Left colon (tissue), 2 donors: ENCODE measurements at places on chromosomes 12 and 14. TPM values are rescaled to one million over a fixed set of nuclear protein-coding genes. Genes with fewer than 3 reads are reported as not detected.
A peak's percentile ranks its signal among the peaks of the same experiment; 100 is the strongest.

POTEG gene
- total RNA-seq, result not detected

LRTM2 gene
- not detected for total RNA-seq

GRCh38 chr14:87601036-87601435 is 391.9 kb downstream of the GALC start:
- no peak for DNase-seq

GRCh38 chr12:2225696-2226095 is 172.9 kb downstream of the CACNA1C start:
- no peak for DNase-seq

VWF gene
- 42.8 TPM for total RNA-seq

- no peak for DNase-seq
Measured at GRCh38 chr12:15350643-15351042, 28.3 kb downstream of the PTPRO start.

IL26 gene
- not detected for total RNA-seq

TEX52 gene
- not detected for total RNA-seq

- DNase-seq, result peak; percentile 41
Measured at GRCh38 chr12:84912198-84913128, at the start of gene SLC6A15. SLC6A15 (minus strand) TSS chr12:84912799; CDS start chr12:84892120, 20,679 bp downstream.

AMN gene
- 331 TPM for total RNA-seq

FGD4 gene
- 84.0 TPM for total RNA-seq

KCNC2 gene
- not detected for total RNA-seq

DNA sequence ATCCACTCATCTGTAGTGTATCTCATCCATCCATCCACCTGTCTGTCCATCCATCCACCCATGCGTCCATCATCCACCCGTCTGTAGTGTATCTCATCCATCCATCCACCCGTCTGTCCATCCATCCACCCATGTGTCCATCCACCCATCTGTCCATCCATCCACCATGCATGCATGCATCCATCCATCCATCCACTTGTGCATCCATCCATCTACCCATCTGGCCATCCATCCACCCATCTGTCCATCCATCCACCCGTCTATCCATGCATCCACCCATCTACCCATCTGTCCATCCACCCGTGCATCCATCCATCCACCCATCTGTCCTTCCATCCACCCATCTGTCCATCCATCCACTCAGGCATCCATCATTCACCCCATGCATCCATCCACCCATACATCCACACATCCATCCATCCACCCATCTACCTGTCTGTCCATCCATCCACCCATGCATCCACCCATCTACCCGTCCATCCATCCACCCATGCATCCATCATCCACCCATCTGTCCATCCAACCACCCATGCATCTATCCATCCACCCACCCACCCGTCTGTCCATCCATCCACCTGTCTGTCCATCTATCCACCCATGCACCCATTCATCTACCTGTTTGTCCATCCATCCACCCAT is 28.5 kb downstream of the FBRSL1 start:
- DNase-seq, result no peak

LRRC10 gene
- total RNA-seq, result not detected

- DNase-seq, result no peak
Measured at GRCh38 chr12:42762395-42762925, 172.9 kb upstream of the PRICKLE1 start.

- no peak for DNase-seq
Measured at GRCh38 chr14:29853272-29853671, 74.4 kb downstream of the PRKD1 start.

DNA sequence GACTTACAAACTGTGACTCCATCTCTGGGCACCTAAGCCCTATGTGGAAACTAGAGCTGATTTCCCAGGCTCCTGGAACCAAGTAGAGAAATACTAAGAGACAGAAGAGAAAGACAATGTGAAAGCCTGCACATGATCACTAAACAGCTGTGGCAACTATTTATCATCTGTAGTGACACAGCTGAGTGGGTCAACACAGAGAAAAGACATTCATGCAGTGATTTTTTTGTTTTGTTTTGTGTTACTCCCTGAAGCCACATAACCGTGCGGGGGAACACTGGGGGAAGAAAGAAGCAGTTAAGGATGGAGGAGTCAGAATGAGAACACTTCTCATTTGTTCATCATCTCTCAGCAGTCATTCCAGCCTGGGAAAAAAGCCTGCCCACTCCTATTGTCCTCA is 1.5 kb downstream of the PRR4 start:
- DNase-seq, result no peak

C14orf132 gene
- 2.2 TPM for total RNA-seq

FAR2 gene
- 72.8 TPM for total RNA-seq

- peak; percentile 70 for DNase-seq
Measured at GRCh38 chr12:10213168-10214135, 775 bp downstream of the GABARAPL1 start.

DNA sequence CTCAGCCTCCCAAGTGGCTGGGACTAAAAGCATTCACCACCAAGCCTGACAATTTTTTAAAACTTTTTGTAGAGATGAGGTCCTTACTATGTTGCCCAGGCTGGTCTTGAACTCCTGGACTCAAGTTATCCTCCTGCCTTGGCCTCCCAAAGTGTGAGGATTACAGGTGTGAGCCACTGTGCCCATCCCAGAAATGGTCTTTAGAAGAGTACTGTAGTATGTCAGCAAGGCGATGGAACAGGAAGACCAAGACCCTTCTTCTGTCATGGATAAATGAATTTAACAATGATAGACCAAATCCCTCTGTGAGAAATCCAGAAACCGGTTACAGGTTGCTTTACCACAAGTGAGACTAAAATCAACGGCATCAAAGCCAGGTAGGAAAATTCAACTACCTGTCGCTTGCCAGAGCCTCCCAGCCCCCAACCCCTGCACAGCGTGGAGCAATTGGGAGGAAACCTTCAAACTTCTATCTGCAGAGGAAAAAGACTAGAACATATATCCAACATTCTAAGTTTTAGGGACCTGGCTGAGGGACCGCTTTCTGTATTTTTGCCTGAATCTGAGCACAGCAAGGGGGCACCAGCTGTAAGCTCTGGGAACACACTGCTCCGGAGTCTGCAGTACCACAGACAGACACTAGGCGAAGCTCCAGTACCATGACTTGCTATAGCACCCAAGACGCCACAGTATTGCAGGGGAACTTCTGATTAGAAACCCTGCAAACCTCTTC is 51.3 kb downstream of the CPSF6 start:
- DNase-seq, result peak; percentile 87

- no peak for DNase-seq
Measured at GRCh38 chr14:36524874-36525745, 5.1 kb upstream of the NKX2-1 start.

DNA sequence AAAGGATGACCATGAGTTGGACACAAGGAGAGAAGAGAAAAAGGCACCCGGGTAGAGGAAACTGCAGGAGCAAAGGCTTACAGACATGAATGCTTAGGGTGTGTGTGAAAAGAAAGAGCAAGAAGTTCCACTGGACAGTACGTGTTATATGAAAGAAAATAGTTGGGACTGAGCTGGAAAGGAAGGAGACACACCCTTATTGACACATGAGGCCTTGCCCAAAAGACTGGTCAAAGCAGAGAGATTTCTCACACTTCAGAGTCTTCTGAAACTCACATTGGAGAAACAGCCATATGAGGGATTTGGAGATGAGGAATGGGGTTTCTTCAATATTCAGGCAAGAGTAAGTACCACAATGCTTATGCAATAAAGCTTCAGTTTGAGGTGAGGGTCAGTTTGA is 56.0 kb downstream of the TTC9 start:
- DNase-seq, result no peak

ANKRD33 gene
- total RNA-seq, result not detected

NPAS3 gene
- 0.37 TPM for total RNA-seq

CLEC4C gene
- not detected for total RNA-seq

GRCh38 chr12:64666054-64666914 is 56.0 kb downstream of the RASSF3 start:
- DNase-seq, result no peak

GRCh38 chr12:2312770-2313169 is 260.0 kb downstream of the CACNA1C start:
- DNase-seq, result no peak

B4GALNT1 gene
- total RNA-seq, result 0.98 TPM

E2F7 gene
- 0.95 TPM for total RNA-seq

DNA sequence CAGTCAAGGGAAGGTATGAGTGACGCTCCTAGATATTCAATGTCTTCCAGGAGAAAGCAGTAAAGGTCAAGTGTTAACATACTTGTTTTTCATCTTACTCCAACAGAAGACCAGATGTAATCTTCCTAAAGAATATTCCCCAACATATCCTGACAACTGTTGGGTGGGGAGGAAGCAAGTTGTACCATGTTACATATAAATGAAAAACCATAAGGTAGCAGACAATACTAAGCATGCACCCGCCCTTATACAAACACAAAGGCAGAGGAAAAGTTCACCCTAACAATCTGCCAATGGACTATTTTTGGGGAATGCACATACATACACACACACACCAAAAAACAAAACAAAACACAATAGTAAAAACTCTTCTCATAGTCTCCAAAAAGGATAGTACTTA is 90.2 kb upstream of the FERMT2 start:
- DNase-seq, result no peak

- DNase-seq, result no peak
Measured at GRCh38 chr12:15230751-15231150, 9.5 kb upstream of the RERG start.

DPPA3 gene
- total RNA-seq, result not detected

GRCh38 chr12:128684352-128684751 is 139.4 kb downstream of the SLC15A4 start:
- no peak for DNase-seq

DNA sequence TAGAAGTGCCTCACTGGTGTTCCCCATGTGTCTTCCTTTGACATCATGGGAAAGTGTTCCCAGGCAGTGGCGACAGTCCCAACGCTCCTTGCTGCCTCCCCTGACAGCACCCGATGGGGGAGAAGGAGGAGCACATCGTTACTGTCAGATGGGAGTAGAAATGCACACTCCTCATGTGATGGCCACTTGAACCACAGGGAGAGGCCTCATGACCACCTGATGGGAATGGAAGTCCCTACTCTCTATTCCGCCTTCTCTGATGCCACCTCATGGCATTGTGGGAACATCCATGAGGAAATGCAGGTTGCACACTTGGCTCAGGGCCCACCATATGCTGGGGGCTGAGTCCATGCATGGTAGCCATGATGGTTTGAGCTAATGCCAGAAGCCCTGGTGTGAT is 14.3 kb upstream of the CORO1C start:
- DNase-seq, result no peak

DNA sequence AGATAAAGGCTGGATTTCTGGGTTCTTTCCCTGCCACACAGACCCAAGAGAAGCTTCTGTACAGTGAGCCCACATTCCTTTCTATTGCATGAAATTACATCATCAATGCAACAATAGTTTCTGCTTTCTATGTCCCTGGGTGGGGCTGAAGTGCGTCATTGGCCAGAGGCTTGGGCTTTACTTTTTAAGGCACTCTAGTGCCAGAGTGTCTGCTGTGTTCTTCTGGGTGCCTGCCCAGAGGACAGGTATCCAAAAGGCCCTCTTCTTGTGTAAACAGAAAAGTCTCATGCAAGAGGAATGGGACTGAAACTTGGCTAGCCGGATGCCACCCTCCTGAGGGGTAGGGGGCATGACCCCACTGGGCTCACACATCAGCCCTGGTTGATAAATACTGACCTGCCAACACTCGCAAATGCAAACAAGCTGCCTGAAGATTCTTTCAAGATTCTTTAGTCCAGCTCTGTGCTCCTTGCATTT is 5.9 kb downstream of the KRT86 start:
- DNase-seq, result peak; percentile 73

GRCh38 chr12:78666584-78666983 is 198.0 kb upstream of the SYT1 start:
- no peak for DNase-seq

DNA sequence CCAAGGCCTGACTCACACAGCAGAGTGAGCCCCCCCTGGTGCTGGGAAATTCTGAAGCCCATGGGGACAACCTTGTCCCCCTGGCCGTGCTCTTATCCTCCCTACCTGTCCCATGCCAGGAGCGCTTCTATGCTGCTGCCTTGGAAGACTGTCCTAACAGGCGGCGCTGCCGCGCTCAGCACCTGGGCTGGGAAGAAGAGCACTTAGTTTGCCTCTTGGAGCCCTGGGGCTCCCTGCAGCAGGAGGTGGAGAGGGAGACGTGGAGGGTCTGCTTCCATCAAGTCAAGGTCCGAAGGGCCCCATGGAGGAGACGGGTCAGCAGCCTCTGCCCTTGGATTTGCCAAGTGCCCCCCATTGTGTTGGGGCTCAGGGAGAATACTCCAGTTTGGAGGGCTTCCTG is 300.5 kb downstream of the CACNA1C start:
- no peak for DNase-seq
